Progenitor cell of endocrine pancreas (in vitro differentiated cells): ENCODE measurements at places on chromosomes 2 and 18. TPM values are rescaled to one million over a fixed set of nuclear protein-coding genes. Genes with fewer than 3 reads are reported as not detected.

Gene LOXL3
- 23.4 and 24.2 TPM in 2 replicates for total RNA-seq

- no peak overlapping the region for H3K4me3 ChIP-seq
- H3K27me3 ChIP-seq, result no peaks in the 10 kb centered on the region
- no peak overlapping the region for H3K27ac ChIP-seq
- no peaks in the 10 kb centered on the region for H3K4me1 ChIP-seq
Observed at GRCh38 chr2:229431327-229431954, 160.4 kb upstream of the PID1 start.

Gene SP140
- 0.69 TPM in 1 of 2 replicates, not detected in the other for total RNA-seq

- peaks cover 11% of the 10 kb centered on the region for H3K27me3 ChIP-seq
- DNase-seq, result no peak
- H3K4me3 ChIP-seq, result no peak overlapping the region
- H3K36me3 ChIP-seq, result no peaks in the 10 kb centered on the region
- H3K27ac ChIP-seq, result no peak overlapping the region
Observed at GRCh38 chr2:73162856-73163391, 39.5 kb upstream of the NOTO start.

- peaks cover 16% of the 10 kb centered on the region for H3K36me3 ChIP-seq
- H3K4me3 ChIP-seq, result no peak overlapping the region
- H3K27me3 ChIP-seq, result no peaks in the 10 kb centered on the region
- H3K27ac ChIP-seq, result no peak overlapping the region
Observed at GRCh38 chr18:9174302-9174701, 37.7 kb downstream of the ANKRD12 start.

Gene TOGARAM2
- 0.86 and 0.98 TPM in 2 replicates for total RNA-seq

GRCh38 chr2:205659922-205660321, 22.4 kb upstream of the NRP2 start:
- no peaks in the 10 kb centered on the region for H3K36me3 ChIP-seq
- peaks cover 9% of the 10 kb centered on the region for H3K27me3 ChIP-seq
- H3K27ac ChIP-seq, result no peak overlapping the region
- peaks cover 7% of the 10 kb centered on the region for H3K4me1 ChIP-seq
- H3K4me3 ChIP-seq, result no peak overlapping the region

Gene ACMSD
- not detected in 2 replicates for total RNA-seq

- peaks cover 36% of the 10 kb centered on the region for H3K36me3 ChIP-seq
- H3K4me3 ChIP-seq, result no peak overlapping the region
- no peaks in the 10 kb centered on the region for H3K4me1 ChIP-seq
- H3K27ac ChIP-seq, result no peak overlapping the region
- no peaks in the 10 kb centered on the region for H3K27me3 ChIP-seq
- no peak for DNase-seq
Observed at GRCh38 chr18:36114251-36114650, 14.9 kb downstream of the SLC39A6 start.

Gene CROCC2
- 0.36 and 0.40 TPM in 2 replicates for total RNA-seq

Gene SLC5A7
- total RNA-seq, result 0.60 and 1.8 TPM in 2 replicates

- H3K36me3 ChIP-seq, result no peaks in the 10 kb centered on the region
- DNase-seq, result no peak
- no peaks in the 10 kb centered on the region for H3K27me3 ChIP-seq
- H3K4me1 ChIP-seq, result no peaks in the 10 kb centered on the region
- no peak overlapping the region for H3K27ac ChIP-seq
Observed at GRCh38 chr2:195443926-195444325, 213.1 kb upstream of the SLC39A10 start.

DNA sequence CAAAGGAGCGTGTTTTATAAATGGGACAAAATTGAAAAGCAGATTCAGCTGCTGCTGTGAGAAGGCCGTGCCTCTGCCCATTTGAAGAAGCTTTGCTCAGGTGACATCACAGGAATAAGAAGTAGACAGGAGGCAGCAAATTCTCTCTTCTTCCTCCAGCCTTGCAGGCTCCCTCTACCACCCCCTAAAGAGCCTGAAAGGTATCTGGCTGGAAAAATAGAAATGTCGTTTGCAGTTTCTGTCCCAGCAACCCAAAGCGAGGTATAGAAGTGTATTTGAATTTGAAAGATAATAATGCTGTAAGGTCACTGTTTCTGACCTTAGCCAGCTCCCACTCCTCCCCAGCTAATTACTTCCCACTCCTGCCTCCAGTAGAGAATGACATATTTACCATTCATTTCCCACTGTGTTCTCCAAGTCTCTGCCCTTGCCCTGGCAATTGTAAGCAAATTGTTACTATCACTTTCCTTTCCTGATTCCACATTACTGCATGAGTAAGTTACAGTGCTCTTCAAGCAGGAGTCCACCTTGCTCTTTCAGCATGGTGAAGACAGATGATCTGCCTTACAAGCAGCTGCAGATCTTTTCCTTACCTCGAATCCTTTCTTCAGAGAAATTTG, 56.8 kb upstream of the RASGRP3 start:
- H3K4me1 ChIP-seq, result no peaks in the 10 kb centered on the region
- H3K4me3 ChIP-seq, result no peak overlapping the region
- DNase-seq, result no peak

Gene TMEM169
- 3.6 and 3.8 TPM in 2 replicates for total RNA-seq

GRCh38 chr2:238868616-238869292, 20.9 kb downstream of the TWIST2 start:
- peaks cover 4% of the 10 kb centered on the region for H3K27me3 ChIP-seq
- no peak overlapping the region for H3K4me3 ChIP-seq
- H3K4me1 ChIP-seq, result peaks cover 6% of the 10 kb centered on the region
- no peak for DNase-seq

Gene SLC9A4
- total RNA-seq, result 0.62 and 0.93 TPM in 2 replicates

DNA sequence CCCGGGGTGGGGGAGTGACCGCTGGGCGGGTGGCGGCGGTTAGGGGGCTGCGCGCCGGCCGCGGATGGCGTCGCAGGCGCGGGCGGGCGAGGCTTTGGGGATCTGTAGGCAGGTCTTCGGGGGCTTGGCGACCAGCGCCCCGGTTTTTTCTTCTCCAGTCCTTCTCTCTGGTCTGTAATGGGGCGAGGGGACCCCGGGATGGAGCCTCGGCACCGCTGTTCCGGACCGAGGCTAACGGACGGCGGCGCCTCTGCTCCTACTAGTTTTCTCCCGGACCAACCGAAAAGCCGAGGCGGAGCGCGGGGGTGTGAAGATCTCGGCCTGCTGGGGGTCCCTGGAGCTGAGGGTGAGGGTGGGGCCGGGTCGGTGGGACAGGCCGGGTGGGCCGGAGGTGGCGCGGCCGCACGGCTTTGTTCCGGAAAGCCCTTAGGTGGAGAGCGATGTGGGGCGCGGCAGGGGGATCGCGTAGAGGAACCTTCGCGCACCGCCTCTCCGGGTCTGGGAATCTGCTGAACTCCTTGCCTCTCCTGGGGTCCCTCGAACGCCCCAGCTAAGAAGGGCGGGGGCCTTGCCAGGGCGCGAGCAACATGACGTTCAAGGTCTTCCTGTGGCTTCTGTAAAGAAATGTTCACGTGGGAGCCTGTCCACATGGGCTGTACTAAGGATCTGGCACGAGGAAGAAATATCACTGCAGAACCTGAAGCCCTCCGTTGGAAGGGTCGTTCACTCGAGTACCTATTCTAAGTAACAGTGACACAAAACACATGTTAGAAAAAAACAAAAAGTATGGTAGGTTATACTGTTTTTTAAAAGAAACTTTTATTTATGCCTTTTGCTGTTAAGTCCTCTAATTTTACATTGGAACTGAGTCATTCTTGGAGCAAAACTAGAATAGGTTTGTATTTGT, 861 bp downstream of the SLC39A10 start:
- H3K36me3 ChIP-seq, result no peaks in the 10 kb centered on the region
- peak overlapping the region; percentile 97 for H3K4me3 ChIP-seq
- no peaks in the 10 kb centered on the region for H3K27me3 ChIP-seq
- peaks cover 23% of the 10 kb centered on the region for H3K4me1 ChIP-seq
- DNase-seq, result peak; percentile 39

DNA sequence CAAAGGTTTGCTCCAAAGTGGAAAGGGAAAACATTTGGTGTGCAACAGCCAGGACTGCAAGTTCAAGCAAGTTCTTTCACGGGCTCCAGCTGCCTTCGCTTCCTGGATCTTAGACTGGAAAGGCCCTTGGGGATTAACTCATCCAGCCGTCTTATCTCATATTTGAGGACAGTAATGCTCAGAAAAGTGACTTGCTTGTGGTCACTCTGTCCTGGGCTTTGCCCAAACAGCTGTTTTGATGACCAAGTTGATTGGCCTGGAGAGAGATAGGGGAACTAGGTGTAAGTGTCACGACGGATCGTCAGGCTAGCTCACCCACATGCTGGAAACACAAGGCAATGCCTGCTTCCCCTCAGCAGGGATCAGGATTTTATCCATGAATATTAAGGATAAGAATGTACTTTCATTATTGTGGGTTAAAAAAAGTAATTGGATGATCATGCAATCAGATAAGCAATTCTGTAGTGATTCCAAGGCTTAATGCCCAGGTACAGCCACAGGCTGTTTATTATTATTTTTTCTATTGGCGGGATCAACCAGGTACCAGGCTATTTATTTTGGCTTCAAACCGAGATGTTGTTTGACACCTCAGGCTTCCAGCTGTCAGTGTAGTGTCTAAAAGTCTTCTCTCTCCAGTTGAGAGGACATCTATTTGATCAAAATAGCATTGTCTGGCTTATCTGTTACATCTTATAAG, 162.5 kb upstream of the EPAS1 start:
- H3K36me3 ChIP-seq, result no peaks in the 10 kb centered on the region
- DNase-seq, result no peak
- no peak overlapping the region for H3K4me3 ChIP-seq
- H3K27me3 ChIP-seq, result peaks cover 3% of the 10 kb centered on the region

Gene FANCL
- 38.1 and 40.0 TPM in 2 replicates for total RNA-seq

GRCh38 chr18:57839942-57840381, 36.8 kb upstream of the ATP8B1 start:
- H3K27ac ChIP-seq, result no peak overlapping the region
- no peaks in the 10 kb centered on the region for H3K36me3 ChIP-seq
- H3K4me1 ChIP-seq, result no peaks in the 10 kb centered on the region
- H3K27me3 ChIP-seq, result peaks cover 3% of the 10 kb centered on the region

DNA sequence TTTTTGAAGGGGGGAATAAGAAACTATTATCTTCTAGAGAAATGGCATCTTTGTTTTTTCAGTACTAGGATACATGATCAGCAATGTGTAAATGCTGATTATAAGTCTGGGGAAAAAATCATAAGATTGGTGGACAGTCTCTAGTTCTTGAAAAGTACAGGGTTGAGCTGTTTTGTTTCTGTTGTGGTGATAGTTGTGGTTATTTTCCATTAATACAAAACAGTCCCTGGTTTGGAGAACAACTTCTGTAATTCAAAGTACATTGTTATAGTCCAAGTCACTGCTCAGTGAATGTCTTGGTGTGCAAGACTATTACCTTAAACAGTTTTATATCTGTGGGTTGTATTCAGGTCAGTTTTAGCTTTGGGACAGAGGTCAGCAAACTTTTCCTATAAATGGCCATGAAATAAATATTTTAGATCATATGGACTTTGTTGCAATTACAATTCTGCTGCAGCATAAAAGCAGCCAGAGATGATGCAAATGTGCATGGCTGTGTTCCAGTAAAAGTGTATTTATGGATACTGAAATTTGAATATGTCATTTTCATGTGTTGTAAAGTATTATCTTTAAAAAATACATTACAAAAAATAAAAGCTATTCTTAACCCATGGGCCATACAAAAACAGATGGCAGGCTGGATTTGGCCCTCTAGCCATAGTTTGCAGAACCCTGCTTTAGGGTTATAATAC, 111.0 kb downstream of the CERS6 start:
- no peaks in the 10 kb centered on the region for H3K27me3 ChIP-seq
- H3K4me3 ChIP-seq, result no peak overlapping the region
- H3K36me3 ChIP-seq, result peaks cover 5% of the 10 kb centered on the region
- H3K27ac ChIP-seq, result no peak overlapping the region
- no peak for DNase-seq

GRCh38 chr18:58578835-58579560, 49.9 kb downstream of the ALPK2 start:
- DNase-seq, result no peak
- peaks cover 9% of the 10 kb centered on the region for H3K4me1 ChIP-seq
- no peak overlapping the region for H3K27ac ChIP-seq

DNA sequence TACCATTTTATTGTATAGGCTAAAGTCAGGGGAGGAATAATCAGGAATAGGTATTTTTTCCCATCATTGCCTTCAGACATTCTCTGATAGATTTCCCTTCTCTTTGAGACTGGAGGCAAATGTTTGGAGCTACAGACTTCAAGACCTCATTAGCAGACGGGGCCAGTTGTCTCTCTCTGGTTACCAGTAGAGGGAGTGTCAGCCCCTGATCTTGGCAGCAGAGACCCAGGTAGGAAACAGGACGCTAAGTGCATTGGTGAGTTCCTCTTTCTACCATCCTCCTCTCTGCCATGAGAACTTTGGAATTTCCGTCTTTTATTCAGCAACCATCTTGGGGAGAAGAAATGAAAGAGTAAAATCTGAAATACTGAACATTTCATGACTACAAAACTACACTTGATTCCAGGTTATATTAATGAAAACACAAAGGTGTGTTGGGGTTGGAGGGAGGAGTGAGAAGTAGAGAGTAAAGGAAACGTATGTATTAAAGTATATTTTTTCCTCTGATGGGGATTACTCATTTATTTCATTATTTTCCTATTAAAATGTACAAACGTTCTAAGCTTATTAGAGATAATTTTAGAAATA, 186.2 kb upstream of the GCFC2 start:
- H3K27ac ChIP-seq, result no peak overlapping the region
- peaks cover 17% of the 10 kb centered on the region for H3K4me1 ChIP-seq
- peak; percentile 23 for DNase-seq
- H3K36me3 ChIP-seq, result peaks cover 1% of the 10 kb centered on the region
- no peak overlapping the region for H3K4me3 ChIP-seq
- H3K27me3 ChIP-seq, result no peaks in the 10 kb centered on the region

DNA sequence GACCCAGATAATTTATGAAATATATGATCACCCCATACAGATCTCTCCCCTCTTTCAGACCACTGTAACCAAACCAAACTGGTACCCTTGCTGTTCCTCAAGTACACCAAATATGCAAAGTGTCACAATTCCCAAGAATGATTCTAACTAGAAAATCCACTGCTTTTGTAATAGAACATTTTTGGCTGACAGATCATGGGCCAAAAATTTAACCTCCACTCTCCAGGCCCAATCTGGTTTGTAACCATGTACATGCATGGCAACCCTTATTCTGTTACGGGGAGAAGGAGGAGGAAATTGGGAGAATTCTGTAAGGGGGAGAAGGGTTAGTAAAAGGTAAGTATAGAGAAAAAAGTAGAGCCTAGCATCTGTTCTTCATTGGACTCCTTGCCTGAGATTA, 62.0 kb downstream of the IKZF2 start:
- H3K27ac ChIP-seq, result no peak overlapping the region
- no peak for DNase-seq
- peaks cover 17% of the 10 kb centered on the region for H3K4me1 ChIP-seq
- H3K36me3 ChIP-seq, result no peaks in the 10 kb centered on the region
- H3K27me3 ChIP-seq, result no peaks in the 10 kb centered on the region

Gene FSIP2
- total RNA-seq, result 19.4 and 26.8 TPM in 2 replicates

- DNase-seq, result no peak
- no peaks in the 10 kb centered on the region for H3K36me3 ChIP-seq
- no peak overlapping the region for H3K4me3 ChIP-seq
Observed at GRCh38 chr2:9144617-9145016, 62.0 kb upstream of the ASAP2 start.
